ENCODE measurements at places on chromosomes 4 and X.

DNA sequence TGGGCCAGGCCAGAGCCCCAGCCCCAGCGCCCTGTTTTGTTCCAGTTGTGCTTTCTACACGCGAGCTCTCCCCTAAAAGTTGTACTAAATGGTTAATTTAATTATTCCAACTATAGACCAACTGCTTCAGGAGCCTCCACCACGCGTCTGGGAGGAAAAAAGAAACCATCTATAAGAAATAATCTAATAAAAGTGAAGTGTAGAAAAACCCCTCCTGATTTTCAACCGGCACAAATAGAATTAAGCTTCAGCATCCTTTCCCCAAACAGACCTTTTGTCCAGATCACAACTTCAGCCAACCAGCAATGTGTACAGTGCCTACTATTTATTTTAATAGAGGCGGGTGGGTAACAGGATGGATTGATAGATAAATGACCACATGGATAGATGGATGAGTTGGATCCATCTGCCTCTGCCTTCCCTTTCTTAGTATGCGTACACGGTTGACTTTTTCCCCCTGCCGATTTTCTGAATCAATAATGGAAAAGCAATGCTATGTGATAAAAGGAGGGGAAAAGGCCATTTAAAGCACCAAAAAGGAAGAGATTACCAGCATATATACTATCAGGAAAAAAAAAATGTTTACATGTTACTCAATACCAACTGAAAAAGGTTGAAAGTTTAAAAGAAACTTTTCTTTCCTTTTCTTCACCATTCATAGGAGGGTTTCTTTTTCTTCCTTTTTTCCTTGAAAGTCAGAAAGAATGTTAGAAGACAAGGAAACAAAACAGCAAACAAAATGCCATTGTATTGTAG lies 3.7 kb upstream of the PHOX2B start:
- DNase-seq = no peak

DNA sequence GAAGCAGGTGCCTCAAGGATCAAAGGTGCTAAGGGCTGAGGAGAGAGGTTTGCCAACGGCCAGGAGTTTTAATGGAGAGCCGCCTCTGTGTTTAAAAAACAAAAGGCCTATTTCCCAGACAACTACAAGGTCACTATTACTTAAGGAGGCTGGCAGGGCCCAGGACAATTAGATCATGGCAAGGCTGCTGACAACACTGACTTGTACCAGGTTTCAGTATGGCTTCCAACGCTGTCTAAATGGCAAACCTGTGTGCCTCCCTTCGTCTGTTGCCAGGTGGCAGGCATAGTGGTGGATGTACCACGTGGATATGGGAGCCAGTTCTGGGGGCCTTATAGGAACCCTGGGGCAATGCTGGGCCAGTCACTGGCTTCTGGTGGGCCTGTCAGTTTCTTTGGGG lies 41.0 kb downstream of the NSG1 start:
- no peak for DNase-seq

DNA sequence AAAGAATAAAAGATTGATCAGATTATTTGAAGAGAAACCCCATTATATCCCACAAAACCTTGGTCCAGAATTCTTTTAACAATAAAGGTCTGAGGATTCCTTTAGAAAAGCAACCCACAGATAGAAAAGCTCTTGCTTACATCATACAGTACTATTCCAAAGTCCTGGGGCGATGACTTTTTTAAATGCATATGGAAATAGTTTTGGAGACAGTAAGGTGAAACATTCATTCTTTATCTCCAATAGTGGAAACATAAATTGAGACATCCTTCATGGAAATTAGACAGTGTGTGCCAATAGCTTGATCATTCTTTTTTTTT lies 85.7 kb upstream of the UCP1 start:
- peak; percentile 21 for DNase-seq

GRCh38 chr4:60500810-60501209 lies 699.3 kb upstream of the ADGRL3 start:
- DNase-seq = no peak

DNA sequence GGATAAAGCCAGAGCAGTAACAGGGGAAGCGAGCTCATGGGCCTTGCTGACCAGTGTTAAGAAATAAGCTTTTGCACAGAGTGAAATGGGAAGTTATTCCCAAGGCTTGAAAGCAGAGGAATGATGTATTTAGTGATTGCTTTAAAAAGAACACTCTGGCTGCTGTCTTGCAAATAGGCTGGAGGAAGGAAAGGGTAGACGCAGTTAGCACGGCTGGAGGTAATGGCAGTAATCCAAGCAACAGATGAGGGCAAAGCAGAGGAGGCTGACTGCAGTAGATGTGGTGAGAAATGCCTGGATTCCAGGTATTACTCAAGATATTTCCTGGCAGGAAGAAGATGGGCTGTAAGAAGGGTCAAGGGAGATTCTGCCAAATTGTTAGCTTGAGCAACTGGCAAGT lies 1342.3 kb upstream of the AGA start:
- peak; percentile 1 for DNase-seq

DNA sequence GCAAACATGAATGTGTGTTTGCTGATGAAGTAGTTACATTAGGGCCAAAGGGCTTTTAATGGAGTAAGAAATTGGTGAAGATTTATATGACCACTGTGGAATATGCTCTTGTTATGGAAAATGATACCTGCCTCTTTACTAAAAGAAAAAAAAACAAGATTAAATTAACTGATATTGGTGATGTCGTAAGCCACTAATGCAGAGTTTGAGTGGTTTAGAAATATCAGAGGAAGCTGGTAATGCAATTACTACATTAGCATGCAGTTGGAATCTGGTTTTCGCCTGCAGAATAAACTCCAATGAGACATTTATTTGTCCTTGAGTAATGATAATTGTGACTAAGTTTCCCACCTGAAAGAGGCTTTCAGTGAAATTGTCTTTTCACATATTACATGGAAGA lies 597.9 kb downstream of the GALNTL6 start:
- DNase-seq = no peak

DNA sequence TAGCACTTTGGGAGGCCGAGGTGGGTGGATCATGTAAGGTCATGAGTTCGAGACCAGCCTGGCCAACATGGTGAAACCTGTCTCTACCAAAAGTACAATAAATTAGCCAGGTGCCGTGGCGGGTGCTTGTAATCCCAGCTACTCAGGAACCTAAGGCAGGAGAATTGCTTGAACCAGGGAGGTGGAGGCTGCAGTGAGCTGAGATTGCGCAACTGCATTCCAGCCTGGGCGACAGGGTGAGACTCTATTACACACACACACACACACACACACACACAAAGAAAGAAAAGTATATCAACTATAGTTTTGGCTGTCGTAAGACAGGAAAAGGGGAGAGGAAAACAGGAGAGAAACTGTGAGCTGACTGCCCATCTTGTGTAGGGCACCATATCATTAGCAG lies 171.7 kb downstream of the ADAMTS3 start:
- DNase-seq = peak; percentile 55
